Right renal cortex interstitium (tissue), 3 donors: ENCODE measurements at places on chromosomes 1 and 21. TPM values are rescaled to one million over a fixed set of nuclear protein-coding genes. Genes with fewer than 3 reads are reported as not detected.

Gene LMX1A
- polyA plus RNA-seq = not detected

Gene MPL
- polyA plus RNA-seq = 0.87 TPM

Gene PRAMEF1
- polyA plus RNA-seq = not detected

Gene CD247
- polyA plus RNA-seq = 0.49 TPM

Gene SIK1
- 1.7 TPM for polyA plus RNA-seq

Gene C1orf116
- 20.2 TPM for polyA plus RNA-seq

Gene TRIM17
- polyA plus RNA-seq = 5.0 TPM

Gene SLC44A5
- polyA plus RNA-seq = 14.9 TPM

Gene CD101
- polyA plus RNA-seq = 1.5 TPM

Gene S100A5
- 1.2 TPM for polyA plus RNA-seq

Gene DNAJC28
- 6.1 TPM for polyA plus RNA-seq

Gene CFAP141
- polyA plus RNA-seq = not detected

Gene MAP3K21
- 29.2 TPM for polyA plus RNA-seq

Gene DYNLT5
- 1.2 TPM for polyA plus RNA-seq

Gene RGS18
- 4.4 TPM for polyA plus RNA-seq

Gene MTHFR
- 17.2 TPM for polyA plus RNA-seq

Gene DMRTA2
- polyA plus RNA-seq = not detected

Gene RNU1-1
- polyA plus RNA-seq = not detected
